ENCODE measurements at places on chromosomes 7 and 10.

- DNase-seq: no peak
Observed at GRCh38 chr10:28179743-28180099, 123.1 kb downstream of the MPP7 start.

DNA sequence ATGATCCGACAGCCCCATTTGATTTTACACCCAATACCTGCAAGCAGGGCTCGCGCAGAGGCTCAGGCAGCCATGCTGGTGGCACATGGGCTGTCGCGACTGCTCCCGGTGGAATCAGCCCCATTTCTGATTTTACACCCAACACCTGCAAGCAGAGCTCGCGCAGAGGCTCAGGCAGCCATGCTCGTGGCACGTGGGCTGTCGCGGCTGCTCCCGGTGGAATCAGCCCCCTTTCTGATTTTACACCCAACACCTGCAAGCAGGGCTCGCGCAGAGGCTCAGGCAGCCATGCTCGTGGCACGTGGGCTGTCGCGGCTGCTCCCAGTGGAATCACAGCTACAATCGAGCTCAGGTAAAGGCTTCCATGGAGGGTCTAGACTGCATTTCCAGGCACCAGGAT lies 244.1 kb downstream of the PTPRN2 start:
- no peak for DNase-seq

DNA sequence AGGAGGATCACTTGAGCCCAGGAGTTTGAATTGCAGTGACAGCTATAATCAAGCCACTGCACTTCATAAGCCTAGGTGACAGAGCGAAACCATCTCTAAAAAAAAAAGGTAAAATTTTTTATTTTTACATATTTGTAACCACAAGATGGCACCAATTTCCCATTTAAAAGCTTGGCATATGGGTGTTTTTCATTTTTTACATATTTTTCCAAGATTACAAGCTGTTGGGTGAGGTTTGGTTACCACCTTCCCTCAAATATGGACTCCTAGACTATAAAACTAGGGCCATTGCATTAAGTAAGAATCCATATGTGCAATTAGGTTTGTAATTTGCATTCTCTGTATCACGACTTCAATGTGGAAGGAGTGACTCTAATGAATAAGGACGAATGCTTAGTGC lies 129.3 kb upstream of the ACBD5 start:
- no peak for DNase-seq

DNA sequence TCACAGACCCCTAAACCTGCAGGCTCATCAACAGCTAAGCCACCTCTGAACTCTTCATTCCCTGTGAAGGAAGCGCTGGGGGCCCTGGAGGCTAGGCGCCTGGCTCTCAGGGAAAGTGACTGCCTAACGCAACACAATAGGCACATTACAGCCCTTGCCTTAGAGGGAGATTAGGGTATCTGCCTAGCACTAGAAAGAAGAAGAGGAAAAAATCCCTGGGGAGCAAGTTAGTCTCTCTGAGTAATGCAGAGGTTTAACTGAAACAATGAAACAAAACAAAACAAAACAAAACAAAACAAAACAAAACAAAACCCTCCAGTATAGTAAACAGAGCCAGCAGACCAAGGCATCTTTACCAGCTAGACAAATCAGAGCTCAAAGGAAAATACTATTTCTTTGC lies 2.6 kb downstream of the ZNF777 start:
- no peak for DNase-seq

GRCh38 chr10:91460681-91461080 lies 50.5 kb downstream of the HECTD2 start:
- DNase-seq: no peak

- DNase-seq: no peak
Observed at GRCh38 chr10:85612378-85612775, 754.2 kb downstream of the GRID1 start.

DNA sequence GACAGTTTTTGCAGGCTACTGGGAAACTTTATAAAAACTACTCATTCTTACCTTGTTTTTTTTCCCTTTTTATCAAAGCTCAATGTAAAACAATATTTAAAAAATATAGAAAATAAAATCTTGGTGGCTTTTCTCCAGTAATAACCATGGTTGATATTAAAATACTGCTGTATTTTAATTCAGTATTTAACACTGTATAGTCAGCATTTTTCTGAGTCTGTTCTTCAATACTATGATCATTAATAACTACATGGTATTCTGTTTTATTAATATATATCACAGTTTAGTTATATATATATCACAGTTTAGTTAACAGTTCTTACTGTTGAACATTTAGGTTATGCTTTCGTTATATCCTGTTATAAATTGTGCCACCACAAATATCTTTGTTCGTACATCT lies 78.4 kb downstream of the SRI start:
- DNase-seq: no peak

DNA sequence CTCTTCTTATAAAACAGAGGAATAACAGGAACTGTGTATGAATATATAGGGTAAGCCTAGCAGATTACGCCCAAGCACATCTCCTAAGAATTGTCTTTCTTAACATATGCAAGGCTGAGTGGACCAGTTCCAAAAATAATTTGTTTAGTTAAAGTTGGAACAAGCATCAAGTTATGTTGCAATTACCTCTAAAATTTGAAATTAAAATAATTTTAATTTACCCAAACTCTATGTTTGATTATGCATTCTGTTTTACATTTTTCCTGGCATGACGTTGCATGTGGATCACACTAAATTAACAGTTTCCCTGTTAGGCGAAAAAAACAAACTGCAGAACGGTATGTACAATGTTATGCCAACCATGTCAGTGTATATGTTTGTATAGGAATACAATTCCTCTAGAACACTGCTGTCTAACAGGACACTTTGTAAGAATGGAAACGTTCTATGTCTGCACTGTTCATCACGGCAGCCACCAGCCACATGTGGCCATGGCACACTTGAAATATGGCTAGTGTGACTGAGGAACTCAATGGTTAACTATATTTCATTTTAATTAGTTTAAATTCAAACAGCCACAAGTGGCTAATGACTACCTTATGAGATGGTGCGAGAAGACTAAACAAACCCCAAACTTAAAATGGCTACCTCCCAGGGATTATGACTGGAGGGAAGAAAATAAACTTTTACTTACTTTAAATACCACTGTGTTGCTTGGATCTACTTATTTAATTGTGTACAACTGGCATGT lies 281.1 kb upstream of the KLF14 start:
- no peak for DNase-seq

DNA sequence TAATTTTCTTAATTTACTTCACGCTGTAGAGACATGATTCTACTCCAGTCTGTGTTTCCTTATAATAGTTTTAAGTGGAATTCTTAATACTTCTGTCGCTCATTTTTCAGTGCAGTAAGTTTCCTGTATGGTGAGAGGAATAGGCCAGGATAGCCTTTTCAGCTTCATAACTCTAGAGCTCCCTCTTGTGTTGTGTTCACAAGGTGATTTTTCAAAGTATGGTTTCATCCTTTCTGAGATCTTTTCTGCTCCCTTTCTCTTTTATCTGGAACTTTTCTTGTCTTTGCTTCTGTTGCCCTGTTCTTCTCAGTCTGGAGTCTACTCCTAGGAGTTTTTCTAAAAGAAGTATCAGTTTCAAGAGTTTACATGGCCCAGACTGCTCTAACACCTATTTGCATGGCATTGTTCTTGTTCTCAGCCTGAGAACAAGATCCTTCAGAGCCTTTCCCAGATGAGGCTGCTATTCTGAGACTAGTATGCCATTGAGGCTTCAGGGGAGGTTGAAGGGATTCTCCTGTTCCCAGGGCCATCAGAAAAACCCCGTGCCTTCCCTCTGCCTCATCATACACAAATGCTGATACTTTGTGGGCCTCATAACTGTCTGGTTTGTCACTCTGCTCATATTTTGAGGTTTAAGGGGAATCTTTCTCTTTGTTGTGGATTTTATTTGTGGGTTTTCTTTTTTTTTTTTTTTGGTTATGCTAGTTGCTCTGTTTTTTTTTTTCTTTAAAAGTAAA lies 21.8 kb downstream of the NET1 start:
- no peak for DNase-seq

DNA sequence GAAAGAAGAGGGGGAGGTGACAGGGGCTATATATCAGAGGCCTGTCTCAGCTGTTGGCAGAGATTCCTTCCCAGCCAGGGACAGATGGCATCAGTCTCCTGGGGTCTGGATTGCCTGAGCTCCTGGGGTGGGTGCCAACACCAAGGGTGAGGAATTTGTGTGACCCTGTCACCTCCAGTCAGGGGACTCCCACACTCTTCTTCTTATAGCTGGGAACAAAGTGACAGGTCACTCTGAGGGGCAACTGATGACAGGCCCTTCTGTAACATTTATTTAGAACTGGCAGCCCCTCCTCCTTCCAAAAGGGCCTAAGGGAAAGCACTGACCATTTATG lies 53.7 kb upstream of the DUSP5 start:
- no peak for DNase-seq

GRCh38 chr10:29857843-29858701 lies 201.3 kb downstream of the JCAD start:
- no peak for DNase-seq

Data from activated gamma-delta T cell treated with anti-CD3 and anti-CD28 coated beads, Interleukin-2, amount 50 U/mL, for 16 hours (primary cell).